ENCODE measurements at places on chromosomes 5 and 9.

DNA sequence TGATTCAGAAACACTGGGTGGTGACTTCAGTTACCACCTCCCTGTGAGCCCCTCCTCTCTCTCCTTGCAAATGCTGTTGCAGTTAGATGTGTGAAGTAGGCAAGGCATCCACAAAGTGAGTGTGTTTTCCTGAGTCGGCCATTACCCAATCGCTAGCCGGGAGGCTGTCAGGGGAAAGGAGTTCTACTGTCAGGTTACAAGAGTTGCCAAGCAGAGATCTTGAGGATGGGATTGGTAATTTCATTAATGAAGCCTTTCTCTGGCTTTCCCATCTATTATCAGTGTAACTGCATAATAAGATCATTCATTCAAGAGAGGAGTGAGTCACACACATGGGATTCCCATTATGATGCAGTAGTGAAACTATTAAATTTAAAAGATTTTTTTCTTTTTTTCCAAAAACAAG is 106.9 kb downstream of the GLDC start:
- no peak for DNase-seq

GRCh38 chr5:150670275-150670947 is 9.4 kb downstream of the MYOZ3 start:
- DNase-seq = no peak

GRCh38 chr5:71769287-71769686 is 50.2 kb downstream of the CARTPT start:
- no peak for DNase-seq

GRCh38 chr5:119273391-119273839 is 82.4 kb upstream of the TNFAIP8 start:
- DNase-seq = peak; percentile 40

- DNase-seq = no peak
Observed at GRCh38 chr9:135381762-135382310, 97.7 kb upstream of the PPP1R26 start.

DNA sequence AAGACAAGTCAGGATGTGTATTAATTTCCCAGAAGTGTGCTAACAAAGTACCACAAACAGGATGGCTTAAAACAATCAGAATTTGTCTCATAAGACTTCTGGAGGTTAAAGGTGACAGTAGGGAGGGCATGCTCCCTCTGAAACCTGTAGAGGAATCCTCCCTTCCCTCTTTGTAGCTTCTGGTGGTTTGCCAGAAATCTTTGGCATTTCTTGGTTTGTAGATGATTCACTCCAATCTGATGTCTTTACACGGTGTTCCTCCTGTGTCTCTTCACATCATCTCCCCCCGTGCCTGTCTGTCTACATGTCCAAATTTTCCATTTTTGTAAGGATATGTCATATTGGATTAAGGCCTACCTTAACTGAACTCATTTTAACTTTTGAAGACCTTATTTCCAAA is 471.5 kb downstream of the ZNF608 start:
- no peak for DNase-seq

- no peak for DNase-seq
Observed at GRCh38 chr9:98594546-98595160, 114.1 kb downstream of the GABBR2 start.

DNA sequence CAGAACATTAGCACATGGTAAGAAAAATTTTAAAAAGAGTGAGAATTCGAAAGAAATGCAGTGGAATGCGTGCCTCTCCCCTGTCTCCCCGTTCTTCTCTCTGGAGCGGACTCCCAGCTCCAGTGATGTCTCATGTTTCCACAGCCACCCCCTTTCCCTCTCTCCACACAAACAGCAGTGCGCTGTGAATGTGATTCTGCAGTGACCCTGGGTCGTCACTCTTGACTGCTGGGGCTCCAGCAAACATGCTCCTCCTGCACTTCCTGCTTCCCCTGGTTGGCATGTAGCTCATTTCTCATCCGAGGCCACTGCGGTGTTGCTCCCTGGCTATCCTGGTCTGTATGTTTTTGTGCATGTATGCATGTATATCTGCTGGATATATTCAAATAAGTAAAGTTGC is 13.3 kb downstream of the PHF2 start:
- no peak for DNase-seq

GRCh38 chr9:94895668-94896067 is 169.2 kb downstream of the AOPEP start:
- DNase-seq = peak; percentile 12

- DNase-seq = no peak
Observed at GRCh38 chr5:41522193-41522786, 11.9 kb upstream of the PLCXD3 start.

GRCh38 chr5:29252390-29252789 is 1941.1 kb upstream of the CDH6 start:
- no peak for DNase-seq

GRCh38 chr5:65874241-65874640 is 52.1 kb upstream of the ERBIN start:
- DNase-seq = no peak

DNA sequence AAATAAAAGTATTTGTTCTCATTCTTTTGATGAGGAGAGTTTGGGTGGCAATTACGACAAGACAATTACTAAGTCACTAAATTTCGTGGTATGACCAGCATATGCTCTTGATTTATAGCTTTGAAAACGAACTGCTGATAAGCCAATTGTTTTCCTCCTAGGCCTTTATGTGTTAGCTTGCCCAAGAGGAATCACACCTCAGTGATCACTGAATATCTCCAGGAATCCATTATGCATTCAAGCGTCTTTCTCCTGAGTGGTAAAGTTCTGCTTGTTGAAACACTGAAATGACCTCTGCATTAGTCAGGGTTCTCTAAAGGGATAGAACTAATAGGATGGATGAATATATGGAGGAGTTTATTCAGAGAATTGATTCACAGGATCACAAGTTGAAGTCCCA is 677.7 kb upstream of the MEF2C start:
- DNase-seq = no peak

DNA sequence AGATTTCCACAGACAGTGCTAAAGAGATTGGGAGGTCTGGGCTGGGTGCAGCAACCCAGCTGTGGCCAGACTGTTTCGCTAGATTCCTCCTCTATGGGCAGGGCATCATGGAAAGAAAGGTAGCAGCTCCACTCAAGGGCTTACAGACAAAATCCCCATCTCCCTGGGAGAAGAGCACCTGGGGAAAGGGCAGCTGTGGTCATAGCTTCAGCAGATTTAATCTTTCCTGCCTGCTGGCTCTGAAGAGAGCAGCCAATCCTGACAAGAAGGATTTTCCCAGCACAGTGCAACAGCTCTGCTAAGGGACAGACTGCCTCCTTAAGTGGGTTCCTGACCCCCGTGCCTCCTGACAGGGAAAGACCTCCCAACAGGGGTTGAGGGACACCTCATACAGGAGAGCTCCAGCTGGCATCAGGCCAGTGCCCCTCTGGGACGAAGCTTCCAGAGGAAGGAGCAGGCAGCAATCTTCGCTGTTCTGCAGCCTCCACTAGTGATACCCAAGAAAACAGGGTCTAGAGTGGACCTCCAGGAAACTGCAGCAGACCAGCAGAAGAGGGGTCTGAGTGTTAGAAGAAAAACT is 1379.3 kb upstream of the ACO1 start:
- no peak for DNase-seq

DNA sequence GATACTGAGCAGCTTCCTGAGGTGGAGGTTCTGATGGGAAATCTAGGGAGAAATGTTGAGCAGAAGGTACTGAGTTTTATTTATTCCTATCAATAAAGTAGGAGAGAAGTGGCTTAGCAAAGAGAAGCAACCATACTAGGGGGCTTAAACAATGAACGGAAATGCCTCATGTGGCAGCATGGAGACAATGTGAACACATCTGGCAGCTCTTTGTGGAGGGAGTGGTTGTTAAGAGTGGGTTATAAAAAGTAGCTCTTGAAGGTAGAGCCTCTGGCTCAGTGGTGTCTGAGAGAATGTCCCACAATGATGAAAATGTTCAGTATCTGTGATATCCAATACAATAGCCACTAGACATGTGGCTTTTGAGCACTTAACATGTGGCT is 52.7 kb upstream of the EQTN start:
- no peak for DNase-seq

GRCh38 chr5:57004800-57005199 is 52.9 kb upstream of the MIER3 start:
- DNase-seq = no peak

GRCh38 chr5:14036947-14037346 is 92.5 kb upstream of the DNAH5 start:
- DNase-seq = no peak

DNA sequence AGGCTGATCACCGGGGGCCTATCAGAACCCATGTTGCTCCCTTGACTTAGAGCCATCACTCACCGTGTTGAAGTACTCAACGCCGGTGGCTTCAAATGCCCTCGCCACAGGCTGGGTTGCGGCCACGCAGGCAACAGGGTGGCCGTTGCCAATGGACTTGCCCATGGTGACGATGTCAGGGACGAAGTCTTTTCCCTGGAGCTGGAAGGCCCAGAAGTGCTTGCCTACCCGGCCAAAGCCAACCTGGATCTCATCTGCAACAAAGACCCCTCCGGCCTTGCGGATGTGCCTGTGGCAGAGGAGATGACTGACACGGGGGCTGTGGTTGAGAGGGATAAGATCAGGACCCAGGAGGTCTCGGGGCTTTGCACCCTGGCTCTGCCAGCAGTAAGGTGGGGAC is 10.3 kb downstream of the PHYKPL start:
- no peak for DNase-seq

DNA sequence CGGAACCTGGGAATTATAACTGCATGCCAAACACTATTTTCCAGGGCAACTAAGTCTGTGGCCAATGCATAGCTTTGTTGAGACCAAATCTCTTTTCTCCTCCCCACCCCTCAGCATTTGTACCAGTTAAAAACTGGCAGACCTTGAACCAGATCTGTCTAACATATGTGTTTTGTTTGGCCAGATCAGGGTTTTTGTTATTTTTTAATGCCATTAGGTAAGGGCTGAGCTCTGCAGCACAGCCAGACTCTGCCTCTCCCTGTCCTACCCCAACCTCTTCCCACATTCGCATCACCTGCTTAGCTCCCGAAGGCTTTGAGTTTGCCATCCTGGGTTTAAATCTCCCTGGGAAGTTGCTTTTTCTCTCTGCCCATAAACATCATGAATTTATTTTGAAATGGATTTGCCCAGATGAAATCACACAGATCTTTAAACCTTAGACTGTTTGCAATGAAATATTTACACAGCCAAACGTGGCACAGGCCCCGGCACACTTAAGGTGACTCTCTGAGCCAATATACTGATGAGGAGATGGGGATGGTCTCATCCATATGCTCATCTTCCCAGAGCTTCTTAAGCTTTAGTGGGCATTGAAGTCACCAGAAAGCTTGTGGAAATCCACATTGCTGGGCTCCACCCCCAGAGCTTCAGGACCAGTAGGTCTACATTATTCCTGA is 54.0 kb upstream of the ALDH1B1 start:
- no peak for DNase-seq

DNA sequence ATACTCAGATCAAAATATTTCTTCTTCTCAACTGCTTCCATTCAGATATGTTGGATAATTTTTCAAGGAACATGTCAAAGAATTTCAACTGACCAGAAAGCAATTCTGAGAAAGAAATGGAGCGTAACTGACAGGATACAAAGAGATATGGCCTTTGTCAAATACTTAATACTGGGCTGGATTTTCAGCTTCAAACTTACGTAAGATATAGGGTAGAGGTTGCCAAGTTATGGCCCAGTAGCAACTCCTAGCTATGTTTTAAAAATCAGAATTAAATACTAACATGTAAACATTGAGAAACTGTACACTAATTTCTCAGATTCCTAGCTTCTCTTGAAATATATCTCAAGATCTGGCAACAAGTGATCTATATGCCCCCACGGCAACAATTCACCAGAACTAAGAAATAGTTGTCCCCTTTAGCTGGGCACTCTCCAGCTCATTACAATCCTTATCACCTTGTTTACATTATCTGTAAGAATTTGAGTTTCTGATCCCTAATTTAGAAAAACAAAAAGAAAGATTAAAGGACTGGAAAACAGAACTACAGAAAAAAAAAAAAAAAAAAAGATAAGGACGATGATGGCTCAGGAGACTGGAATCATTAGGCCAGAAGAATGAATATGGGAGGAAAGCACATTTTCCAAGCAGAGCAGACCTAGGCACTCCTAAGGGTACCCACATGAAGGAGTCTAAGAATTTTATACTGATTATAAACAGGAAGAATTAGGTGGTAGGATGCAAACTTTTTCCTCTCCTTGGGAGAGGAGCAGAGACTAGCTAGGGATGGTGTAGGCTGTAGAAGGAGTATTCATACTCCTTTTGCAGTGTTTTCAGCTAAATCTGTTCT is 23.0 kb downstream of the INIP start:
- DNase-seq = no peak

GRCh38 chr9:70590315-70590677 is 175.8 kb upstream of the KLF9 start:
- no peak for DNase-seq

DNA sequence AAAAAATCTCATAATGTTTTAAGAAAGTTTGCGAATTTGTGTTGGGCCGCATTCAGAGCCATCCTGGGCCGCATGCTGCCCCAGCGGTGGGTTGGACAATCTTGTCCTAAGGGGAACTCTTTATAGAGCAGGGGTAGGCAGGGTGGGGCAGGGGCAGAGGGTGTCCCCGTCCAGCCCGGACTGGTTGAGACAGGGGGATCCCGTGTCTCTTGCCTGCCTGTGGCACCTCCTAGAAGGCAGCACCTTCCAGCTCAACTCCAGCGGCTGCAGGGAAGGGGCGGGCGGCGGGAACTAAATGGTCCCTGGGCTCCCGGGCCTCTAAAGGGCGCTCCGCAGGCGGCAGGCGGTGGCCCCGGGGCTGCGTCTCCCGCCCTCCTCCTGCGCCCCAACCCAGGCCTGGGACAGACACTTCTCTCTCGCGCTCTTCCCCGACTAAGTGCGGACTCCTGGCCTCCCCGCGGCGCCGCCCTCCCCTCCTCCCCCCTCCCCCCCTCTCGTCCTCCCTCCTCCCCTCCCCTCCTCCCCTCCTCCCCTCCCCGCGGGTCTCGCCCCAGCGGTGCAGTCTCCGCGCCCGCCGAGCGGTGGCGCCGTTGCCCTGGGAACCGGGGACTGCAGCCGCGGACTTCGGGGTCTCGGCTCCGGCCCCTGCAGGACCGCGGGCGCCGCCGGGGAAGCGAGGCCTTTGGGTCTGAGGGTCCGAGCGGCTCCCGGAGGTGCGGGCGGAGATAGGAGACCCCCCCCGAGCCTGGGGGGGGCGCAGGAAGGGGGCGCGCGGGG is 132.6 kb downstream of the MRPL36 start:
- DNase-seq = peak; percentile 63

GRCh38 chr5:43635374-43635773 is 32.4 kb downstream of the NNT start:
- no peak for DNase-seq

Measured in activated CD4-positive, alpha-beta memory T cell treated with anti-CD3 and anti-CD28 coated beads for 36 hours (primary cell).